ENCODE measurements at places on chromosomes 4 and X.

- peak; percentile 39 for DNase-seq
Observed at GRCh38 chr4:170853422-170854021, 763.8 kb upstream of the AADAT start.

DNA sequence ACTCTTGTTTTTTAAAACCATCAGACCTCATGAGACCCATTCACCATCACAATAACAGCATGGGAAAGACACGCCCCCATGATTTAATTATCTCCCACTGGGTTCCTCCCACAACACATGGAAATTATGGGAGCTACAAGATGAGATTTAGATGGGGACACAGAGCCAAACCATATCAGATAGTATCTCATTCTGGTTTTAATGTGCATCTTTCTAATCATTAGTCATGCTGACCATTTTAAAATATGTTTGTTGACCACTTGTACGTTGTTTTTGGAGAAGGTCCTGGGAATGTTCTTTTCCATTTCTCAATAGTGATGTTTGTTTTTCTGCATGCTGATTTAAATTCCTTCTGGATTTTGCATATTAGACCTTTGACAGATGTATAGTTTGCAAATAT, 119.0 kb downstream of the RTL3 start:
- no peak for DNase-seq

DNA sequence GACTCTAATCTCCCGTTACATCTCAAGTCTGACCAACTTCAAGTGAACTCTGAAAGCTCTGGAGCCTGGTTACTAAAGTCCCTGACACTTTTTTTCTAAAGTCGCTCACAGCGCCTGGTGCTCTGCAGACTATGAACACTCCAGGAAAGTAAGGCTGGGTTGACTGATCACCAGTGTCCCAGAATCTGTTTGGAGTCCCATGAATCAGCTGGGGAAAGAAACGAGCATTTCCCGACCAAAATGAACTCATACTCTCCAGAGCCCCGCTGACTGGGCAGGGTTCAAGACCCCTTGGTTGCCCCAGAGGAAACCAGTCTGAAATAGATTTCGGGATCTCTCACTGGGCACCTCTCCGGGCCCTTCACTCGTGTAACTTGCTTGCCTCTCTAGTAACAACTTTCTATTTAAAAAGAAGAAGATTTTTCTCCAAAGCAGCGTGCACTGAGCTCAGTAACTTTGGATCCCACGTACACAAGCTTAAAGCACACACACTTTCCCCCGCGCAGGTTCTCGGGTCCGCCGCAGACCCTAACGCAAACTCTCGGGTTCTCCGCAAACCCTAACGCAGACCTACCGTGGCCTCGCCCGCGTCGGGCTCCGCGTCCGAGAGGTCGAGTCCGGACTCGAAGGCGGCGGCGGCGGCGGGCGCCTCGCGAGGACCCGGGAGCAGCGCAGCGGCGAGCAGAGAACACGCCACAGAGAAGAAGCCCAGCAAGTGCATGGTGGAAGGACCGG, 964 bp downstream of the VEGFC start:
- peak; percentile 53 for DNase-seq

DNA sequence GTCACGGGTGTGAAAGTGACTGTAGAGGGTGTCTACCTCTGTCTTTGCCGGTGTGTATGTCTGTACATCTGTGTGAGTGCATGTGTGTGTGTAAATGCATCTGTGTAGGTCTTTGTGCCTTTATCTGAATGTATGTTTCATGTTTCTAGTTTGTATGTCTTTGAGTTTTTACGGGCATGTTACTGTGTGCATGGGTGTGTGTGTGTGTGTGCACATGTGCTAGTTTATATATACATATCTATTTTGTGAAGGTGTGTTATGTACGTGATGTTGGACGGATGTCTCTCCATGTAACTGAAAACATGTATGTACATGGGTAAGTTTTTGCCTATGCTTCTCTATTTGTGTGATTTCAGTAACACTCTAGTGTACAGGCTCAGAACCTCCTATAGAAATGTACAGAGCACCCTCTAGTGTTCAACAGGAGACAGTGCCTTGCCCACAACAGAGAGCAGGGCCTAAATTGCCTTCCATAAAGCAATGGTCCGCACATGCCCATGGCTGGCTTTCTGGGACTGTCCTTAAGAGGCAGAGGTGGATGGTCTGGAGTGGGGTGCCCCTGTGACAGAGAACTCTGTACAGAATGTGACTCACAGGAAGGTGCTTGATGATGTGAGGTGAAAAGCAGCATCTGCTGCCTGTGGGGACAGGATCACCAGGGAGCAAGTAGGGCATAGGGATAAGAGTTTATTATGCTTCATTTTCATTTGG, 343.5 kb downstream of the RAPGEF2 start:
- DNase-seq: peak; percentile 79

DNA sequence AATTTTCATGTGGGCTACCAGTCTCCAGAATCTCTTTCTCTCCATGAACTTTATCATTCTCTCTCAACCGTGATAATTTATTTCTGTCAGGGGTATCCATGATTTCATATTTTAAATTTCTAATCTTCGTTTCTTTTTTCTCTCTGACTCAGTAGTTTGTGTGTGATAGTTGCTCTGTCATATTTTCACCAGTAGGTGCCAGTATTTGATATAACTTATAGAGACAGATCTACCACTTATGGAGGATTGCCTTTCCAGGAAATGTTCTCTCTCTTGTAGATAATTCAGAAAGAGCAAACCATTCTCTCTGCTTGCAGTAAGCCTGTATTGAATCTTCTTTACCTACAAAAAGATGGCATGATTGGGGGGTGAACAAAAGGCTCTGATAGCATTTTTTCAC, 79.3 kb upstream of the DYNLT3 start:
- peak; percentile 34 for DNase-seq

GRCh38 chr4:138643827-138644226, 371.8 kb upstream of the NOCT start:
- peak; percentile 36 for DNase-seq

DNA sequence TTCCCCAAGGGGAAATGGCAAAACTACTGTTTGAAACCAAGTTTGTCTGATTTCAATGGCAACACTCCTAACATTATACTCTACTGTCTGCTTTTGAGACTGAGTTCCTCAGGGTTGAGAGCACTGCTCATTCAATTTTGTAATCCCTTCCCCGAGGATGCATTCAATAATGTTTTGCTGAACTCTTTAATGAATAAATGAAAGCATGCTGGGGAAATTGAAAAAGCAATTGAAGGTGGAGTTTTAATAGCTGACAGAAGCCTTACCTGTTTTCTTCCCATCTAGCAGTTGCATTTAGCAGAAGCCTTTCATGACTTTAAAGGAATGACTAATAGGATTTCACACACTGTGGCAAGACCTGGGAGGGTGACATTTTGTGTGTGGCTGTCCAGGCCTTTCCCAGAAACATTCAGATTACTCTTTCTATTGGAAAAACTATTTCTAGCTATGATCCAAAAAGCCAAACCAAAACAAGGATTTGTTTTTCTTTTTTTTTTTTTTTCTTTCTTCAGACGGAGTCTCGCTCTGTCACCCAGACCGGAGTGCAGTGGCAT, 45.1 kb downstream of the DTHD1 start:
- DNase-seq: no peak

GRCh38 chr4:149997881-149998421, 80.3 kb upstream of the DCLK2 start:
- peak; percentile 35 for DNase-seq

DNA sequence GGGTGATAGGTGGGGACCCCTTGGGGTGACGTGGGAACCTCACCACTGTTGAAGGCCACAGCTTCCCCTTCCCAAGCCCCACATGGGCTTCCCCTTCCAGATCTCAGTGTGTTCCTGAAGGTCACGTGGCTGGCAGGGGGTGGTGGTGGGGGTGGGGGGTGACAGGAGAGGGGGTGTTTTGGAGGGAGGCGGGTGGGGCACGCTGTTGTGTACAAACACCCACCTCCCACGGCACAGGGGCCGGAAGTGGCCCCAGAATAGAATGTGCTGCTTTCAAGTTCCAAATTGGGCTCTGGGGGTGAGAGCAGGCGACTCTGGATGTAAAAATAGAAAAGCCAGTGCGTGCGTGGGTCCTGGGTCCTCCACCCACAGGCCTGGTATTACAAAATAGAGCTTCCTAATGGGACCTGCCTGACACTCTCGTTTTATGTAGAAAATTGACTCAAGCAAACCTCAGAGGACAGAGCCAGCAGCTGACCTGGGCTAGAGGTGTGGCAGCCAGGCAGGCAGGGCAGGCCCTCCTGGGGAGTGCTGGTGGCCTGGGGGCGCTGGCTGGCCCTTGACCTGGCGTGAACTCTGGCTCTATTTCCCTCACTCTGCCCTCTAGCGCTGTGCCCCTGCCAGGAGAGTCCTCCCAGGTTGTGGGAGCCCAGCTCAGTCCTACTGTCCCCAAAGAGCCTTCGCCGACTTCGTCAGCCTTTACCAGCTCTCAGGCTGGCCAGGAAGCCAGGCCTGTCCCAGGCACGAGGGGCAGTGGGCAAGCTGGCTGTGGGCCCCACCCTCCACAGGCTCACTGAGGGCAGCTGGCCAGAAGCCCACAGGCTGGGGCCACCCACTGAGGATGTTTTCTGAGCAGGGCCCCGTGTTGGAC, 5.4 kb upstream of the SH3BP2 start:
- no peak for DNase-seq

DNA sequence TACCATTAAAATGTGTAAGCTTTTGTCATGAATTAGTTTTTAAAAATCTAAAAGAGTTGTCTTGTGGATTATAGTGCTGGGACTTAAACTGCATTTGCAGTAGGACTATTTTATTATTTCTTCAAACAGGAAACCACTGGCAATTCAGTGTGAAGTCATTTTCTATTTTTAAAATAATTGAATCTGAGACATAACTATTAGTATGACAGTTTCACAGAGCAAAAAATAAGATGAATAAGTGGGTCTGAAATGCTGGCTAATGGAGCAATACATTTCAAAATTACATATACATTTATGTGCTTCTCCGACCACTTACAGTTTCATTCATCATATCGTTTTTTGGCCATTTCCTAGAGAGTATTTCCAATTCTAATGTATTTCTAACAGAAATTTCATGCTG, 75.3 kb upstream of the RAPGEF2 start:
- DNase-seq: no peak

- DNase-seq: peak; percentile 8
Observed at GRCh38 chrX:10847333-10847732, 226.9 kb upstream of the MID1 start.

All from fibroblast of skin of abdomen (primary cell).